ENCODE measurements at places on chromosomes 1 and 21.

GRCh38 chr1:97938285-97938642, 17.4 kb upstream of the DPYD start:
- DNase-seq = peak; percentile 30

DNA sequence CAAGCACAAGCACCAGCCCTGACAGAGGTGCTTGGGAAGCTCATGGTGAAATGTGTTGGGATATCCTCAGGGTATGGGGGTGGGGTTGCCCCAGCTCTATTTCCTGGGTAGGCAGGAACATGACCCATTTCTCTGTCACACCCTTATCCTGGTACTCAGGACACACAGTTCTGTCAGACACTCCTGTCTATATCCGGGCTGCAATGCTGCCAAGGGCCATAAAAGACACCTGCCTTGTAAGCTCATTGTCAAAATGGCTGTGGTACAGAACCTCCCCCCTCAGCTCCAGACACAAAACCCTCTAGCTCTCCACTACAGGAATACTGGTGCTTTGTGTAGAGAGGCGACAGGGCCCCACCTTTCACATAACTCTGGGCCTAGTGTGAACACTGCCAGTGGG, 636.7 kb downstream of the PLA2G4A start:
- DNase-seq = no peak

DNA sequence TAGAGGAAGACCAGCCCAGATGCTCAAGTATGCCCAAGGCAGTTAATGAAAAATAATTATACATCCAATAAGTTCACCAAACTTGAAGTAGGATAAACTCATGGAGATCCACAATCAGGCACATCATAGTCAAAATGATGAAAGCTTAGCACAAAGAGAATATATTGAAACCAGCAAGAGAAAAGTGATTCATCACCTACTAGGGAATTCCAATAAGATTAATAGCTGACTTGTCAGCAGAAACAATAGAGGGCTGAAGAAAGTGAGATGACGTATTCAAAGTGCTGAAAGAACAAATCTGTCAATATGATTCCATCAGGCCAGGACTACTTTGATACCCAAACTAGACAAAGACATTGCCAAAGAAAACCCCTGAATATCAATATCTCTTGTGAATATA, 251.7 kb upstream of the BEND5 start:
- no peak for DNase-seq

GRCh38 chr1:183278739-183279591, 92.9 kb downstream of the LAMC2 start:
- DNase-seq = peak; percentile 49

GRCh38 chr1:3869751-3870301, 12.6 kb downstream of the DFFB start:
- no peak for DNase-seq

DNA sequence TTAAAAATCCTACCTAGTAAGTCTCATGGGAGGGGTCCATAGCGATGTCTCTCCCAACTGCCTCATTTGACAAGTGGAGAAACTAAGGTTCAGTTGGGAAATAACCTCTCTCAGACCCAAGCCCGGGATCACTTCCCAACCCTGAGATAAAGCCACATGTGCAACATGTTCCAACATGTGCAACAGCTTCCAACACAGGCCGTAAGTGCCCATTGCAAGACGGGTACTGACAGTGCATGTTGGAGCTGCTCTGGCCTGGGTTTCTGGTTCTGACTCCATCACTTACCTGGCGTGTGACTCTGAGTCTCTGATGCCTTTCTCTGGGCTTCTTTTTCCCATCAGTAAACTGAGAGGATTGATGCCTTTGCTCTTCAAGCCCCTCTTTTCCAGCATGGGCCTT, 38.0 kb upstream of the FOXO6 start:
- DNase-seq = no peak

DNA sequence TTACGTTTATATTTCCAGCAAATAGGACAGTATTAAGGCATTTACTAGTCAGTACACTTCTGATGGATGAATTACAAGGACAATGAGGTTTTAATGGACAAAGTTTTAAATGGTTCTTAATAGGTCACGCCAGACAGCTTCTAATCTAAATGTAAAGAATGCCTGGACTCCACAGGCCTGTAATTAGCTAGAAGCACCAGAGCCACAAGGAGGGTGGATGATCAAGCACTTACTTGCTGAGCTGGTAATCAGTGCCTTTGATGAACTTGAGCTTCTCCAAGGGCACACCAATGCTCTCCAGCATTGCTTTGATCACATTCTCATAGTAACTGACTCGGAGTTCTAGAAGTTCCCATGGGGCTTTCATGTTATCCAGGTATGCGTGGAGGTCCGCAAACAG, 6.8 kb downstream of the YARS1 start:
- no peak for DNase-seq

DNA sequence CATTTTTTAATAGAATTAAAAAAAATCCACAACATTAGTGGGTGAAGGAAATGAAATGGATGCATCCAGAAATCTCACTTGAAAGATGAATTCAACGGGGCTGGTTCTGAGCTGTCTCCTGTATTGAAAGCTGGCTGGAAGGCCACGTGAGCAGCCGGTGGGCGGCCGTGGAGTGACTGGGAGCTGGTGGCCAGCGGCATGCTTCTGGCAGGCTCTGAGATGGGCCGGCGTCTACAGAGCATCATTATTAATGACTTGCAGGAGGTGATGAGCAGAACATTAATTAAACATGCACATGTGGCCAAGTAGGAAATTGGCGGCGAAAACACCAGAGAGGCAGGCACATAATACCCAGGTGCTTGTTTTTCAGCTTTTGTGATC, 115.6 kb upstream of the LMO4 start:
- DNase-seq = no peak

GRCh38 chr1:111163363-111163762, 23.3 kb downstream of the CEPT1 start:
- DNase-seq = no peak

GRCh38 chr21:42851812-42852665, 27.3 kb downstream of the WDR4 start:
- no peak for DNase-seq

DNA sequence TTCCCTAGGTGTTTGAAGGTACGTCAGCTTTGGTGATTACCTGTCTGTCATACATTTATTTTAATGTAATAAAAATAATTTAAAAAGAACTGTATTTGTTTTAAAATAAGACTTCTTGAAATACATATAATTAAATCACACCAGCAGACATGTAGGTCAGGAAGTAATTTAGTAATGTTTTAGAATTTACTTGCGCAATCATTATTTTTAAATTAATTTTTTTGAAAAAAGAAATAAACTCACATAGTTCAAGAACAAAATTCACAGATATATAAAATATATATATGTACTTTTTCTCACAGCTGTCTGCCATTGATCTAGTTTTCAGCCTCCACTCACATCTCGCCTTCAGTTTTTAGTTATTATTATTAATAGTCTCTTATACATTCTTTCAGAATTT, 875.9 kb downstream of the TTLL7 start:
- no peak for DNase-seq

DNA sequence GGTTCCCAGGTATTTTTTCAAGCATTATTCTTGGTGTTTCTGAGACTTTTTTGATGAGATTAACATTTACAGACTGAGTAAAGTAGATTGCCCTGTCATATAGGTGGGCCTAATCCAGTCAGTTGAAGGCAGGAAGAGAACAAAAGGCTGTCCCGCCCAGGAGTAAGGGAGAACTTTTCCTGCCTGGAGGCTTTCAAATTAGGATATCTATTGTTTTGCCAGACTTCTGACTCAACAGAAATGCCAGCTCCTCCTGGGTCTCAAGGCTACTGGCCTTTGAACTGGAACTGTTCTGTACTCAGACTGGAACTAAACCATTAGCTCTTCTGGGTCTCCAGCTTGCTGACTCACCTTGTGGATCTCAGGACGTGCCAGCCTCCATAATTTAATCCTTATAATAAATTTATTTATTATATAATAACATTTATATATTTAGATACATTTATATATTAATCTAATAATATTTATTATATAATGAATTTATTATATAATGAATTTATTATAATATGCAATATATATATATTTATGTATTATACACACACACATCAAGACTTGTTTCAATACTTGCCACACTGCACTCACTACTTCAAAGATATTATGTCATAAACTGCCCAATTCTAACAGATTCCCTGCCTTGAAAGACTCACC, 510.8 kb upstream of the B3GALT2 start:
- DNase-seq = no peak

GRCh38 chr1:206581571-206581981, 30.7 kb downstream of the EIF2D start:
- DNase-seq = peak; percentile 91

GRCh38 chr1:228105996-228106799, 2.9 kb downstream of the MRPL55 start:
- no peak for DNase-seq

DNA sequence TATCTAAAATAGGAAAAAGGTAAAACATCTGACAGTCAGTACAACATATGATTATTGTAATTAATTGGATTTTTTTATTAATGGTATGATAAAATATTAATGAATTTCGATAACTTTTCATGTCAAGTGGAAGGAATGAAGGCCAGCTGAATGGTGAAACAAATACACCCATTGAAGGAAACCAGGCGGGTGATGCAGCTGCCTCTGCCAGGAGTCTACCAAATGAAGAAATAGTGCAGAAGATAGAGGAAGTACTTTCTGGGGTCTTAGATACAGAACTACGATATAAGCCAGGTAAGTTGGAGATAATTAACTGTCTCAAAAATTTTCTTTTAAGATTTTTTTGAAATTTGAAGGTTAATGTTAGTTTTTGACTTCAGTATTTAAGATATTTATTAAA, 3.2 kb downstream of the SON start:
- no peak for DNase-seq

DNA sequence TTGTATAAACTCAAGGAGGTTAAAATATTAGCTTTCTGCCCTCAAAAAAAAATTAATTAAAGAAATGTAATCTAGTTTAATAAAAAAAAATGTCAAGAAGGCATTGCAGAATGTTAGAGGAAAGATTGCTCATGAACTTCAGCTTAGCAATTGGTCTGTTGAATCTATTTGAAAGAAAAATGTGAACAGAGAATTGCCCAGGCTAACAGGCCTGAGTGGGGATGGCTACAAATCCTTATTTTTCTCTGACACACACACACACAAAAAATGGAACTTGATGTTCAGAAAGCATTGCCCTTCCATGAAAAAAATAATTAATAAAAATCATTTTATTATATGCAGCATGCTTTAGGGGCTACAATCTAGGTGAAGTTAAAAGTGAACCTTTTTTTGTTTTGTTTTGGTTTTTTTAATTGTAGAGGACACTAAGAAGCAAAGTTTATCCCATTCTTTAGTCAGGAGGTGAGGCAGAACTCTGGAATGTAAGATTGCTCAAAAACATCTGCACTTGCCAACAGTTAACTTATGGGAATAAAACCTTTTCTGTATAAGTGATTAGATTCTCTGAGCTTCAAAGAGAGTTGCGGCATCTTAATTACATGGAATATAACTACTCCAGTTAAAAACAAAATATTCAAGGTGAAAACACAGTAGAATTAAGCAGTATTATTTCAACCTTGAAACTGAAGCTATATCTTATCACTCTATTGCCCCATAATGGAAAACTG, 658.5 kb upstream of the ADGRL2 start:
- no peak for DNase-seq

GRCh38 chr21:35779690-35780570, 280.4 kb downstream of the SETD4 start:
- no peak for DNase-seq

DNA sequence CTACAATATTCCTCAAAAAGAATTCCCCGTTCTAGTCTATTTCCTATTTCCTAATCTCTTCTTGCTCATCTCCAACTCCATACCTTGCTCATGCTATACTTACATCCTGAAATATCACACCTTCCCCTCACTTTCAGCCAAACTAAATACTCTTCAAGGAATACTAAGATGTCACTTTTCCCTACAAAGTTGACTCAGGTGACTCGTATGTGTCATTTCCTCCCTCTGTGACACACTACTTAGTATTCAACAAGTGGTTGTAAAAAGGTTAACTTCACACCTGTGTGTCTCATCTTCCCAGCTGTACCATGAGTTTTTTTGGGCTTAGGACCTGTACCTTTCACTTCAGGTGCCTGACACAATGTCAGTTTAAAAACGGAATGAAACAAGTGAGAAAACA, 81.9 kb upstream of the LBR start:
- DNase-seq = no peak

- peak; percentile 83 for DNase-seq
These were observed 416 bp upstream of the RNF187 start for GRCh38 chr1:228486596-228487335.

- no peak for DNase-seq
These were observed 171.5 kb upstream of the FMN2 start for GRCh38 chr1:239920214-239920613.

DNA sequence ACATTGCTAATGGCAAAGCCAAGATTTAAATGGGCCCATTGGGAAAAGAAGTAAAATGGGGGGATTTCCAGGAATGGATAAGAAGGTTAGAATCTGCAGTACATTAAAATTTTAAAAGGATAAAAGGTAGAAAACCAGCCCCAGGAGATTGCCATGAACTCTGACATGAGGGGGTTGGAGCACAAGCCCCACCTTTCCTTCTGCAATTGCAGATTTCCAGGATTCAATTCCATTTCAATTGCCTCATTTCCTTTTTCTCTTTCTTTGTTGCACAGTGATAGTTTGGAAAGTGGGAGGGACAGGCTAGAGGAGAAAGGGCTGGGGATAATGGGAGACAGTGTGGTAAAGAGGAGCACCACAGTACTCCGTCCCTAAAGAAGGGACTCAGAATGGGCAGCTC, 238.5 kb upstream of the RAB4A start:
- DNase-seq = no peak

GRCh38 chr21:41747943-41748738, 18.7 kb downstream of the RIPK4 start:
- DNase-seq = no peak

GRCh38 chr1:99650030-99650429, 4.1 kb downstream of the PALMD start:
- DNase-seq = no peak

- no peak for DNase-seq
These were observed 578.8 kb downstream of the KCNT2 start for GRCh38 chr1:196029410-196029809.

DNA sequence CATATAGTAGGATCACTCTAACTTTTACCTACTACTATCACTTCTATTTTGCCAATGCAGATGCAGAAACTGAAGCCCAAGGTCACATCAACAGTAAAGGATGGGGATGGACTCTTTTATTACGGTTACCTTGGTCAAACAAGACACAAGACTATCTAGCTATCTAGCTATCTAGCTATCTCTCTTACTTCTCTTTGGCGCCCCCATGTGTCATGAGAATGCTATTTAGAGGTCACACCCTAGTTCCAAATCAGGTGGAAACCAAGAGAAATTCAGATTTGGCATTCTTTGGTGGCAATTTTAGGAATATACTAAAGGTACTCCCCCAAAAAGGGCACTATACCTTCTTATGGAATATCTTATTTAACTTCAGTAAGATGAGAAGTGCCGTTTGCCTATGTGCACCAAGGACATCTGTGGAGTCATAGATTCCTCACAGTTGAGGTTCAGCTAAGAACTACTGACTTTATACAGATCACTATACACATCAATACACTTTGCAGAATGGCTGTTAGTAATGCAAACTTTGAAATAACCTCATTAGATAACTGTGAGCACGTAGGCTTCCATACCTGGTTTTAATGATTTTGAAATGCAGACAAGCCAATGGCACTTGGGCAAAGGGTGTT, 6.7 kb downstream of the ZNF648 start:
- DNase-seq = peak; percentile 60

All from suppressor macrophage (primary cell).